GM23248 (cell line): ENCODE measurements at places on chromosomes 2 and 18. TPM values are rescaled to one million over a fixed set of nuclear protein-coding genes. Genes with fewer than 3 reads are reported as not detected.

Gene INHA
- 0.19 and 0.36 TPM in 2 replicates for polyA plus RNA-seq

Gene NEB
- 0.11 and 0.22 TPM in 2 replicates for polyA plus RNA-seq

Gene RRM2
- 79.2 and 79.3 TPM in 2 replicates for polyA plus RNA-seq

Gene CROCC2
- polyA plus RNA-seq: not detected in 2 replicates

Gene TCF23
- polyA plus RNA-seq: not detected in 2 replicates

Gene LGALSL
- polyA plus RNA-seq: 0.60 and 0.70 TPM in 2 replicates

Gene REG3A
- not detected in 2 replicates for polyA plus RNA-seq

Gene GAL3ST2
- not detected in 2 replicates for polyA plus RNA-seq

Gene LIMS3
- 7.6 and 10.2 TPM in 2 replicates for polyA plus RNA-seq

Gene XRCC5
- 249 and 254 TPM in 2 replicates for polyA plus RNA-seq

Gene SLC4A5
- 0.35 TPM in 1 of 2 replicates, not detected in the other for polyA plus RNA-seq

Gene RNU2-63P
- not detected in 2 replicates for polyA plus RNA-seq

Gene AMER3
- not detected in 2 replicates for polyA plus RNA-seq

Gene ATIC
- 61.1 and 68.7 TPM in 2 replicates for polyA plus RNA-seq

Gene CIB4
- polyA plus RNA-seq: not detected in 2 replicates

Gene CSRNP3
- polyA plus RNA-seq: 0.73 and 1.2 TPM in 2 replicates

Gene GPAT2
- 0.38 and 0.71 TPM in 2 replicates for polyA plus RNA-seq
